ENCODE measurements at places on chromosomes 7 and 10.

DNA sequence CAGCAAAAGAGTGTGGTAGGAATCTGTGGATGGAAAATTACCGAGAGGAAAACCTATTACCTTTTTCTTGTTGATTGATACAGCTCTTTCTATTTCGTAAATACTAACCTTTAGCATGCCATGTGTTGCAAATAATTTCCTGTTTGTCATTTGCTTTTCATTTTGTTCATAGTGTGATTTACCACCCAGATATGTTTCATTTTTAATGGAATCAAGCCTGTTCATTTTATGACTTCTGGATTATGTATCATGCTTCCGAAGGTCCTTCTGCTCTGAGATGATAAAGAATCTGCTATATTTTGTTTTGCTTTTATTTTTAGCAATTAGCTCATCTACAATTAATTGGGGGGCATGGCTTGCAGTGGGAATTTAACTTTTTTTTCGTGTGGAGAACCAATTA, 46.5 kb downstream of the INPP5F start:
- DNase-seq: no peak

DNA sequence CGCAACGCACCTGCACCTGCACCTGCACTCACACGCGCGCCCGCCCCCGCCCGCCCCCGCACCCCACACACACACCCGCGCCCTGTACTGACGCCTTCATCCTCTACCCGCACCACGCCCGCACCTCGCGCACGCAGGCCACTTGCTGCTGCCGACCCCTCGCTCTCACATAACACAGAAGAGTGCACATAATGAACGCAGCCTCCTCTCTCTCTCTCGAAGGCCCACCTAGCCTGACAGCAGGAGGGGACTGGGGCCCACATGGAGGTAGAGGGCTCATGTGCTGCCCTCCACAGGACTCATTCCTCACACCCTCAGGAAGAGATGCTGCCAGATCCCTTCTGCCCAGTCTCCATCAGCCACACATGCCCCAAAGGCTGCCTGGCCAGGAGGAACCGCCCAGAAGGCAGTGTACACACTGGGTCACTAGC, 432 bp upstream of the CAMK2B start:
- no peak for DNase-seq

- DNase-seq: no peak
Measured at GRCh38 chr10:67808704-67809103, 29.3 kb downstream of the DNAJC12 start.

DNA sequence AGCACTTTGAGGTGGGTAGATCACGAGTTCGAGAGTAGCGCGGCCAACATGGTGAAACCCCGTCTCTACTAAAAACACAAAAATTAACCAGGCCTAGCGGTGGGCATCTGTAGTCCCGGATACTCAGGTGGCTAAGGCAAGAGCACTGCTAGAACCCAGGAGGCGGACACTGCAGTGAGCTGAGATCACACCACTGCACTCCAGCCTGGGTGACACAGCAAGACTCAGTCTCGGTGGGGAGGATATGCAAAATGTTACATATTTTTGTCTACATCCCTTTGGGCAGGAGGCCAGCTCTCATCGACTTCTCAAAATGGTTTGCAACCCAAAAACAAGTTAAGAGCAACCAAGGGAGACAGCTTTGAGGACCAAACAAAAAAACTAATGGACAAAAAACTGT, 8.2 kb downstream of the ATE1 start:
- DNase-seq: no peak

- peak; percentile 93 for DNase-seq
Measured at GRCh38 chr7:2019711-2020511, 212.8 kb downstream of the MAD1L1 start.

GRCh38 chr7:28520074-28521015, 108.0 kb downstream of the CREB5 start:
- no peak for DNase-seq

DNA sequence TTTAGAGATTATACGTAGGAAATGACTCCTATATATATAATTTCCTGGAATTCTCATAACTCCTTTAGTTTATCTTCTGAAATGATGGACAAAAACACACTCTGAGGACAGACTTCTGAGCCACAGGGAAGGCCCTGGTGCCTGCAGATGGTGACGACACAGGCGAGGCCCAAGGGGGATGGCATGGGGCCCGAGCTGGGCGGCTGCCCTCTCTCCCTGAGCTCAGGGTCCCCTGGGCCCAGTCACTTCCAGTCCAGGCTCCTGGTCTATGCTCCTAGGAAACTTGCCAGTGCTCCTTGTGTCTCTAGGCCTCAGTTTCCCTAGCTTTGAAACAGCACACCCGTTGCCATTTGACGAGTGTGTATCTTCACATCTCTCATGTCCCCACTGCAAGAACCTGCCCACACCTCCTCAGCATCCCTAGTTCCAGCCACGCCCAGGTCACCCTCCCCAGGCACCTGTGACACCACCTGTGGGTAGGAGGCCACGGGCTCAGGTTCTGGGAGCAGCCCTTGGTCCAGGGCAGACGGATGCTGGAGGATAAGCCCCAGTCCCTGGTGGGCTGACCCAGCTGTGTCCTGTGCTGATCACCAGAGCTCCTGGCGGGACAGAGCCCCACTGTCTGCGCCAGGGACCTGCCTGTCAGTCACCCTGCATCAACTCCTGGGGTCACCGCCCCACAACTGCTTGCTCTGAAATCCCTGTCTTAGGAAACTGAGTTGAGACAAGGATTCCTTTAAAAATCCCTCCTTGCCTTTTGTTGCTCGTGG, 23.4 kb upstream of the SHH start:
- DNase-seq: no peak

GRCh38 chr10:73467206-73467605, 28.6 kb downstream of the PPP3CB start:
- DNase-seq: no peak

- no peak for DNase-seq
Measured at GRCh38 chr7:150631084-150631826, 930 bp downstream of the GIMAP6 start.

- peak; percentile 43 for DNase-seq
Measured at GRCh38 chr10:30980951-30981616, 50.6 kb downstream of the ZNF438 start.

DNA sequence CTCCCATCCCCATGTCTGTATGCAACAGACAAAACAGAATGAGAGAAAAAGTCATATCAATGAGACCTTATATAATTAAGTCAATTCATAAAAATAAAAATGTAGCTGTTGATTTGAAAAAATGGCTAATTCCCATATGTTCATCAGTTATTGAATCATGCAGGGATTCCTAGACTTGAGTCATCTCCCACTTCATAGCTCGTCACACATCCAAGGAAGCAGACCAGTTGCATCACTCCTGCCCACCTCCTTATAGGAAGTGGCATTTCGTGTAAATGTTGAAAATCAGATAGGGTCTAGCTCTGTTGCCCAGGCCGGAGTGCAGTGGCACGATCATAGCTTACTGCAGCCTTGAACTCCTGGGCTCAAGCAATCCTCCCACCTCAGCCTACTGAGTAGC, 56.1 kb upstream of the SH2B2 start:
- peak; percentile 67 for DNase-seq

GRCh38 chr7:124943472-124943871, 13.8 kb upstream of the POT1 start:
- no peak for DNase-seq

DNA sequence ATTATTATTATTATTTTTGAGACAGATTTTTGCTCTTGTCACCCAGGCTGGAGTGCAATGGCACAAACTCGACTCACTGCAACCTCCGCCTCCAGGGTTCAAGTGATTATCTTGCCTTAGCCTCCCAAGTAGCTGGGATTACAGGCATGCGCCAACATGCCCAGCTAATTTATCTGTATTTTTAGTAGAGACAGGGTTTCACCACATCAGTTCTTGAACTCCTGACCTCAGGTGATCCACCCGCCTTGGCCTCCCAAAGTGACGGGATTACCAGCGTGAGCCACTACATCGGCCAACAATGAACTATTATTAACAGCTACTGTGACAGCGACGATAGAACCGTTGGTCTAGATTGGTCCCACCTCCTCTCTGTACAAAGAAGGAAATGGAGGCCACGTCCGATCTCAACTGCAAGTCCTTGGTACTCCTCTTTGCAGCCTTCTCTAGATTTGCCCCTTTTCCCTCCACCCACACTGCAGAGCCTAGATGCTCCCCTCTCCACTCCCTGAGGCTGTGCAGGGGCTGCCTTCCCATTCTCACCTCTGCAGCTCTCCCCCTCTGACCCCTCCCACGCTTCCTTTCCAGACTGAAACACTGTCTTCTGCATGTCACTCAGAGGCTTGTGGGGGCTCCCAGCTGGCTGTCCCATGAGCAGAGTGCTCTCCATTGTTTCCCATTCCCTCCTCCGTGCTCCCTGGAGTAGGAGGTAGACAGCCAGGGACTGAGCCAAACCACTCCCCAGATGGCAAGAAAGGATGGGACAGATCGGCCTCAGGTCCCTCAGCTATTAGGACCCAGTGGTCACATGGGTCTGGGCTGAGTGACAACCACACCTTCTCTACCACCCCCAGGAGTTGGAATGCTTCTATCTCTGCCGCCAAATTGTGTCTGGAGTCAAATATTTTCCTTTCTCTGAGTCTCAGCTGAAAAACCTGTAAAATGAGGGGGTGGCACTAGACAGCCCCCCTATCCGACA, 2.3 kb downstream of the LOXL4 start:
- no peak for DNase-seq

DNA sequence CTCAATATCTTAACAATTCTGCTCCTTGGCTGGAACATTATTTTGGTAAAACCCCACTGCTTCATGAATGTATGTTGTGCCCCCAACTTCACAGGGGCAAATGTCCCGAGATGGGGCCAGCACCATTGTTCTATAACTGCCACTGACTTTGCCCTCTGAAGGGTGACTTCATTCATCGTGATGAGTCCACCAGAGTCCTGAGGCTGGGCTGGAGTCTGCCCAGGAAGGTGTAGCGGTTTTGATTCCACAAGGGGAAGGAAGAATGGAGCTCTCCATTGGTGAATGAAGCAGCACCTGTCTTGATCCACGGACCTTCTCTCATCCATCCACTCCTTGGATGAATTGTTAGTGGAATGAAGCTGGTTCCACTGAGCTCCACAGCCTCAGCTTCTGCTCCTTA, 18.4 kb downstream of the AKR1B1 start:
- no peak for DNase-seq

GRCh38 chr7:81883801-81884393, 114.0 kb upstream of the HGF start:
- DNase-seq: no peak

- no peak for DNase-seq
Measured at GRCh38 chr10:9895981-9896380, 1121.7 kb upstream of the CELF2 start.

- DNase-seq: no peak
Measured at GRCh38 chr7:66460921-66461361, 167.7 kb upstream of the KCTD7 start.

DNA sequence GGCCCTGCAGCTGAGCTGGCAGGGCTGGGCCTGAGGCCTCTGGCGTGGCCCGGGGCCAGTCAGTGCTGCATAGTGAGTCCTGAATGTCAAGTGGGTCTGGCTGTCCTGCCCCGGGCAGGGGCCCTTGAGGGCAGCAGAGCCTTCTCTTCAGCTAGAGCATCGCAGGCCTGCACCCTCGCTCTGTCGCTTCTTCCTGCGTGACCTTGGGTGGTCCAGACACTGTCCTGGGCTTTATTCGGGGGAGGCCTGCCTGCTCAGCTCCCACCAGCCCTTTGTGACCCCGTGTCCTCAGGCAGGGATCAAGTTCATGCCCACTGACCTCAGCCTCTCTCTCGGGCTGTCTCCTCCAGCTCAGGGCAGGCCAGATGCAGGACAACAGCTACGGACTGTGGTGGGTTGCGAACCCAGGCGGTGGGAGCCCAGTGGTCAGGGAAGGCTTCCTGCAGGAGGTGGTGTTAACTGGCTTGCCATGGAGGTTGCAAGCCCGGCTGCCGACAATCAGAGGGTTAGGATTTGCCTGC, 3.4 kb downstream of the TTYH3 start:
- no peak for DNase-seq

- peak; percentile 92 for DNase-seq
Measured at GRCh38 chr7:47763063-47763974, 181.4 kb upstream of the TNS3 start.

- no peak for DNase-seq
Measured at GRCh38 chr7:104980440-104980839, 33.6 kb upstream of the KMT2E start.

- no peak for DNase-seq
Measured at GRCh38 chr10:22651276-22651980, 63.0 kb downstream of the PIP4K2A start.

- DNase-seq: peak; percentile 8
Measured at GRCh38 chr7:38424750-38425463, 151.5 kb upstream of the TARP start.

GRCh38 chr10:3143366-3143765, 29.2 kb downstream of the PITRM1 start:
- DNase-seq: no peak

- peak; percentile 85 for DNase-seq
Measured at GRCh38 chr10:113030453-113030852, 80.4 kb downstream of the TCF7L2 start.

DNA sequence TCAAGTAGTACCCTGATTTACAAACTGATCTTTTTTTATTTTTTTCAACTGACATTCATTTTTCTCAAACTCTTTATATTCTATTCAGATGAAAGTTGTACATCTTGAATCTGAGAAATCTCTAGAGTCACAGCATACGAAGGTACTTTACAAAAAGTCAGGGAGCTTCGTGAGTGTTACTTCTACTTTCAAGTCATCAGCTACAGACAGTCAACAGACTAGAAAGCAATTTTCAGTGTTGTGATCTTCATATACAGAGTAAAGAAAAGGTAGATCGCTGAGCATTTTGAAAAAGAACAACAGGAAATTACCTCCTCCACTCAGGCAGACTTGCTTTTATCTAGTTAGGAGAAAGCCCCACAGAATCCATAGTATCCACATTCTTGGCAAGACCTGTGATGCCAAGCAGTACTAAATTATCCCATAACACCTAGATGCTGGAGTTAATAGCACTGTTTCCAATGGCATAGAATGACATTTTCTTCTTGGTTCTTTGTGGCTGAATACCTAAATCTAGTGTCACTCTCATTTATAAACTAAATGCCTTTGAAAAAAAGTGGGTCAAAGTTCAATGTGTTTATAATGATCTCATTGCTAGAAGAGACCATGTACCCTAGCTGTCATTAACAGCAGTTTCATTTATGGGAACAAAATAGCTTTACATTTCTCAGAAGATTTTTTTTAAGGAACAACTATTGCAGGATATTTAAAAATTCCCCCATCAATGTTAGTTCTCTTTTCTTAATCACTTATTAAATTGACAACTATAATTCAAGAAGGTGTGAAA, 12.0 kb upstream of the ZNF800 start:
- DNase-seq: no peak

- DNase-seq: no peak
Measured at GRCh38 chr7:132964876-132965275, 117.0 kb downstream of the CHCHD3 start.
